A673 (cell line): ENCODE measurements at places on chromosomes 3 and 15. TPM values are rescaled to one million over a fixed set of nuclear protein-coding genes. Genes with fewer than 3 reads are reported as not detected.

The GRAMD1C gene
- total RNA-seq: 3.1 and 4.5 TPM in 2 replicates

- no peak for DNase-seq
- no peak overlapping the region for H3K27ac ChIP-seq
- H3K36me3 ChIP-seq: no peaks in the 10 kb centered on the region
- H3K4me1 ChIP-seq: no peaks in the 10 kb centered on the region
- H3K4me3 ChIP-seq: no peak overlapping the region
These were observed 16.6 kb upstream of the GABRG3 start for GRCh38 chr15:26954403-26954802.

GRCh38 chr3:100899440-100900091 lies 93.7 kb downstream of the ABI3BP start:
- H3K4me3 ChIP-seq: no peak overlapping the region
- peak overlapping the region; percentile 6 for H3K27ac ChIP-seq
- DNase-seq: peak; percentile 23

DNA sequence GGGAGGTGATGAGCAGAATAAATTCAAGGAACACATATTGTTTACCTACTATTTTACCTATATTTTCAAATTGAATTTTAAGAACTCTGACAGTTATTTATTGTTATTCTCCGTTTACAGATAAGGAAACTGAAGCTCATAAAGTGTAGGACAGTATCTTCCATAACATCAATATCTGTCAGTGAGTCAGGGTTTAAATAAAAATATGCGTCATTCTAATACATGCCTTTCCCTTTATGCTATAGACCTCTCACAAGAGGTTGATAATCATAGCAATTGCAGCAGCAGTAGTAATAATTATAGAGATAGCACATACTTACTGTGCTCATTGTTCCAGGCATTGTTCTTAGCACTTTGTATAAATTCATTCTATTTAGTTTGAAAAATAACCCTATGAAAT lies 101.1 kb downstream of the EPHA6 start:
- no peak overlapping the region for H3K4me3 ChIP-seq
- no peaks in the 10 kb centered on the region for H3K4me1 ChIP-seq
- no peak overlapping the region for H3K27ac ChIP-seq
- H3K36me3 ChIP-seq: no peaks in the 10 kb centered on the region
- no peak for DNase-seq
